Midbrain (tissue), 1 donor: ENCODE measurements at places on chromosomes 11 and 22.

DNA sequence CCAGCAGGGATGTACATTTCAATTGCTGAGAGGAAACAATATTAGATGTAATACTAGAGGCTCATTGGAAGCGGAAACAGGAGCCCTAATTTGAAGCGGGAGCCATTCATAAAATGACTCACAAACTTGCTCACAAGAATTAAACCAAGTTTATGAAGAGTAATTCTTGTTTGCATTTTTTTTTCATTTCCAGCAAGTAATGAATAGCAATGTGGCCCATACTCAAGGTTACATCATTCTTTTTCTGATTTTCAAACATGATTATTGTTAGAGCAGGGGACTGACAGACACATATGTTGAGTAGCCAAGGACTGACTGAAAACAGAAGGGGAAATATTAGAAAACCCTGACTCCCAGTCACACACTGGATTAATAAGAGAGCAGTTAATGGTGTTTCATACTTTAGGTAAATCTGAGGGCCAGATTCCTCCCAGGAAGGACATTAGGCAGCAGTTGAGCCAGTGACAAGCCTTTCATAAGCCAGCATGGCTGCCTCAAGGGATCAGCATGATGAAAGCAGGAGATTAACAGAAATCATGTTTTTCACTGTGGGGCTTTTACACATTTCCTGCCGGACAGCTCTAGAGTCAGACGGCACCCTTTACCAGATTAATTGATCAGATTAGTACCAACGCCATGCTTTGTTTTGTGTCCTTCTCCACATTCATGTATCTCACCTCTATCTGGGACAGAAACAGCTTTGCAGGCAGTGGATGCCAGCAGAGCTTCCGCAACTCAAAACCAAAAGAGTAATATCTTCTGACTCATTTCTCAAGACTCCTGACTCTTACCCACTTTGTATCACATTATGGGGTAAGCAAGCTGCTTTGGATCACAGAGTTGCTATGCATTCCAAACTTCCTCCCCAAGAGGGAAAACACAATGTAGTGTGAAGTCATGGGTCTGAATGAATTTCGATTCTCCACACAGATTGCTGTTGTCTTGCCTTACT lies 831.6 kb downstream of the KCNA4 start:
- DNase-seq = no peak

DNA sequence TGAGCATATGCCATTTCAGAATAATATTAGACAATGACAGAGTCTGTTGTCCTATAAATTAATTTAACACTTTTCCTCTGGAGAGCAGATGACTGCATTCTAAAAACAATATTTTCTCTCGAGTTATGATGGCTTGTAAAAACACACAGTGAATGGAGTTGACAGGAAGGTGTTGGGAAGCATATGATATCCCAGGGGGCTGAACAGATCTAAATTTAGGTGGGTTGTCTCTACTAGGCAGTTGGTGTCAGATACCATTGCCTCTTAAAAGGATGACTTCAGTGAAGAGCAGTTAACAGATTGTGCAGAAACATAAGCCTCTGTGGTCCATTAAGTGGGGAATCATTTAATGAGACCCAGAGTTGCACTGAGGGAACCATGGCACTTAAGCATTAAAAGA lies 30.7 kb downstream of the SVIP start:
- no peak for DNase-seq

GRCh38 chr11:85709941-85710702 lies 24.1 kb upstream of the CCDC89 start:
- no peak for DNase-seq

DNA sequence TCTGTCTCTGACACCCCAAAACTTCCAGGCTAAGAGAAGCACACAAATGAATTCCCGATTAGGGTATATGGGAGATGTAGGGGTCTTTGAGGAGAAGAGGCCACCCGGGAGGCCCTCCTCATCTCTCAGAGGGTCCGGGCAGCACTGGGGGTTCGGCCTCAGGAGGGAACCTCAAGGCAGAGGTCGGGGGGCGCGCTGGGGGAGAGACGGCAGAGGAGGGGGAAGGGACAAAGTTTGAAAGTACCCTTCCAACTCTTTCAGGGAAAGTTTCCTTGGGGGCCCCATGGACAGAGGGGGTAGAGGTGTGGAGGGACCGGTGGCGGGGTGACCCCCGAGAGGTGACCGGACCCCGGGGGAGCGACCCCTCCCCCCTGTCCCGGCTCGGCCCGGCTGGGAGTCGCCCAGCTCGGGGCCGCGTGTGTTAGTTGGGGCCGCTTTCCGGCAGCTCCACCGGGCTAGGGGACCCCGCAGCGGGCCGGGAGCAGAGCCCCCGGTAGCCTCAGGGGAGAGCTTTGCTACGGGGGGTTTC lies 3.3 kb upstream of the GCAT start:
- DNase-seq = no peak

GRCh38 chr22:38754751-38755154 lies 1.0 kb downstream of the SUN2 start:
- DNase-seq = peak; percentile 52

DNA sequence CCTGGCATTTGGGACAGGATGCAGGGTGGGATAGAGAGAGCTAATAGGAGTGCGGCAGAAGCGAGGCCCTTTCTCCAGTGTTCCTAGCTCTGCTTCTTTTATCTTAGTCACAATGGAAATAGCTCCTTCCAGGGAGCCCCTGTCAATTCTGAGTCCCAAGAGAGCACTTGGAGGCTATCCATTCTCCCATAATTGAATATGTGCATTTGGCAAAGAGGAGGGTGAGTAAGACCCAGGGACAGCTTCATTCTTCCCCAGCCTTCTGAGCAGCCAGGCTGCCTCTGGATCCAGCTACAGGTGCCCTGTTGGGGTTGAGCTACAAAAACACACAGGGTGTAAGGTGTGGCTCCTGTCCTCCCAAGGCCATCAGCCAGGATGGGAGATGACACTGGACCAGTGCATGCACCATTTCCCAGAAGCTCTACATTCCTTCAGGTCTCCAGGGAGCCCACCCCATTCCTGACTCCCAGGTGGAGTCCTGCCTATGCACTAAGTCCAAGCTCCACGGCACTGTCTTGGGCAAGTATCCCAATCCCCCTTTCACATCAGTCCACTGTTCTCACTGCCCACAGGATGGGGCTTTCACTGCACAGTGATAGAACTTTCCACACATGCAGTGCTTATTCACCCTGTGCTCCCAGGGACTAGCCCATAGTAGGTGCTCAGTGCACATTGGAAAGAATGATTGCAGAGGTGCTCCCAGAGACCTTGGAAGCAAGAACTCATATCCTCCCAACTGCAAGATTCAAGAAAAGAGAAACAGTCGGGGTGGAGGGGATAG lies 6.2 kb downstream of the MS4A10 start:
- DNase-seq = no peak

GRCh38 chr22:37018815-37019308 lies 385 bp downstream of the TST start:
- DNase-seq = peak; percentile 54

GRCh38 chr11:130414107-130415080 lies 14.0 kb downstream of the ADAMTS8 start:
- no peak for DNase-seq

- DNase-seq = no peak
These were observed 91.6 kb downstream of the FAR1 start for GRCh38 chr11:13760115-13760514.

DNA sequence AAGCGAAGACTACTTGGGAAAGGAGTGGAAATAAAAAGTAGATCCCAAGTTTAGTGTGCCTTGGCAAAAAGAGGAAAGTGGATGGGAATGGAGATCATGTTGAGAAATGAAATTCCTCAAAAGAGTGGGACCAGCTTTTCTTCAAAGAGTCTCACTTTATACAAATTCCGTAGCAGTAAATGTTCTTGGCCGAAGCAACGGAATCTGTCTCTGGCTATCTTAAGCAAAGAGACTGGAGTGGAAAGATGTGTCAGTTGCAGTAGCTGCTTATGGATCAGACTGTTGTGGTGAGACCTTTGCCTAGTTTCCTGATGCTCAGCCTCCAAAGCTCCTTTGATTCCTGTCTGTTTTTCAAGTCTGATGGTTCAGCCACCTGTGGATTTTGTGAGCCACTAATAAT lies 73.6 kb downstream of the CSTPP1 start:
- DNase-seq = no peak

DNA sequence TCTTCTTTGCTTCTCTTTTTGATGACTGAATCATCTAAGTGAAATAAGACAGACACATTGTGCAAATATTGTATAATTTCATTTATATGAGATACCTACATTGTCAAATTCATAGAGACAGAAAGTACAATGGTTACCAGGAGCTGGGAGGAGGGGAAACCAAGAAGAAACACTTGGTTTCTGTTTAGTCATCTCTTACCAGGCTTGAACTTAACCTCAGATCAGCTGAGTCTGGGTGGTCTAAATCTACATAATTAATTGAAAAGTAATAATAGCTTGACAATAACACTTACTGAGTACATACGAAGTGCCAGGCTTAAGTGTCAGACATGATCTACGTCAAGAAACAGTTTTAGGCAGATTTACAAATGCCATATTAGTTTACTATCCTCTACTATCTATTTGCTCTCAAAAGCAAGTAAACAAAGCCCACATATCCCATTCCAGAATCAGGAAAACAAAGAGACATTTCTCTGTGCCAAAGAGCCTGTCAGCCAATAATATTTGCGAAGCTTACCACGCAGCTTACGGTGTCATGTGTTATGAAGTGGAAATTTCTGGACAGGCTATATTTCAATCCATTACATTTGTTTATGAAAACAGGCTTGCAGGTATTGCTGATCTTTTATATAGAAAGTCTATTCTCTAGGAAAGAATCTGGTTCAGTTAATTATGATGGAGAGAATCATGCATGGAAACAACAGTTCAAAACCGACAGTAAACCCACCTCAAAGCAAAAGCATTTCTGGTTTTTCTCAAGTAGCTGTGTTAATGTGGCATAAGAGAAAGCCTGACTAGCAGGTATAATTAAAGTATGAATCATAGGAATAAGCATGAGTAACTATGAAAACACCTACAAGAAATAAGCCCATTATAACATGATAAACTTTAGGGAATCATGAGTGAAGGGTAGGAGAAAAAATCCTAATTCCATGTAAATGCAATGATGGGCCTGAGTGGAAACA lies 2.7 kb upstream of the ARHGAP42 start:
- DNase-seq = no peak

GRCh38 chr11:32200136-32200847 lies 109.4 kb downstream of the RCN1 start:
- no peak for DNase-seq

DNA sequence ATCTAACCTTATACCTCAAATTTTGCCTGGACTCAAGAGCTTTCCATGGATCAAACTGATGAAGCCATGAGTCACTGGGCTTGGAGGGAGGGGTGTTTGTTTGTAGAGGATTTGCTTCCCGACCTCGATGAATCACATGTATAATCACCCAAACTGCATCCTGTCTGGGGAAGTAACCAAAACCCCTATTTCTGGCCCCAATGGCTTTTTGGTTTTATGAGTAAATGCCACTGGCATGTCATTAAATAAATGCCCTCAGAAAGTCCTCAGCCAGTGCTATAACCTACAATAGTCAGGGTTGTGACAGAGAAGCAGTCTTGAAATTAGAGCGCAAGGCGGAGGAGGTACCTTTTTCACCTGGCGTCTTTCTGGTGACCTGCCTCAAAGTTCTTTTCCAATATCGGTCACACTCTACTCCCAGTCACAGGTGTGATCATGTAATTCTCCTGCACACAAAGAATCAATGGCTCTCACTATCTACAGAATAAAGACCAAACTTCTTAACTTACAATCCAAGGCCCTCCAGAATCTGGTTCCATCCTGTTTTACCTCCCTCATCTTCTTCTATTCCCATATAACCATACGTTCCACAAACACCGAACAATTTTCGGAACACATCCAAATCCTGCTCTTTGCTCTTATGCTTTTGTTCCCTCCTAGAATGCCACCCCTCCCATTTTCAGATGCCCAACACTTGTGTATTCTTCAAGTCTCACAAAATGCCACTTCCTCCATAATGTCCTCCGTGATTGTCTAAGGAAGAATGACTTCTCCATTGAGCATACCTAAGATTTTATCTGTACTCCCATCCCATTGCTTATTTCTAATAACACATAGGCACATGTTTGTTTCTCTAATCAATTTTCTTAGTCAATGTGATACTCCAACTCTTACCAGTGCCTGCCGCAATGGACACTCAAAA lies 81.3 kb upstream of the BLID start:
- DNase-seq = no peak

GRCh38 chr11:73386016-73386415 lies 9.8 kb downstream of the RELT start:
- DNase-seq = no peak

DNA sequence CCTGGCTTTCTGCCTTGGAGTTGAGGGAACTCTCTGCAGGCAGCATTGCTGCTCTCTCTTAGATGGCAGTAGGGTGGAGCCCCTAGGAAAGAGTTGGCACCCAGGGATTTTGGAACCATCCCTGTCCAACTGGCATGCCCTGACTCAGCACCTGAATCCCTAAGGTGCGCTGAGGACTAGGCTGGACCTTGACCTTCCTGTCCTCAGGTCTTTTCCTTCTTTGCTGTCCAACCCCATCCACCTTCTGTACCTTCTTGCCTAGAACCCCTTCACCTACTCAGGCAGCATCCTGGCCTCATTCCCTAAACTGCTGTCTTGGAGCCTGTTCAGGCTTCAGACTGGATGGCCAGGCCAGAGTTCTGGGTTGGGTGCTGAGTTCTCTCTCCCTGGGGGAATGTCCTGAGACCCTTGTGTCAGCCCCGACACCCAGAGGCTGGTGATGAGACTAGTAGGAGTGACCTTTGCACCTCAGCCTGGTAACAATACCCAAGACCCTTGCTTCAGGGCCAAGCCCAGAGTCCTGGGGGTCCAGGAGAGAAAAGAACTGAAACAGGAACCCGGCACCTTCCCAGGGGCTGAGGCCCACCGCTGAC lies 2.5 kb upstream of the POLD4 start:
- no peak for DNase-seq

GRCh38 chr11:12233602-12233925 lies 123.2 kb downstream of the MICAL2 start:
- no peak for DNase-seq

- DNase-seq = peak; percentile 79
These were observed 9.9 kb downstream of the NARS2 start for GRCh38 chr11:78564490-78565467.

- DNase-seq = no peak
These were observed 68.9 kb downstream of the BMAL1 start for GRCh38 chr11:13346470-13346869.

DNA sequence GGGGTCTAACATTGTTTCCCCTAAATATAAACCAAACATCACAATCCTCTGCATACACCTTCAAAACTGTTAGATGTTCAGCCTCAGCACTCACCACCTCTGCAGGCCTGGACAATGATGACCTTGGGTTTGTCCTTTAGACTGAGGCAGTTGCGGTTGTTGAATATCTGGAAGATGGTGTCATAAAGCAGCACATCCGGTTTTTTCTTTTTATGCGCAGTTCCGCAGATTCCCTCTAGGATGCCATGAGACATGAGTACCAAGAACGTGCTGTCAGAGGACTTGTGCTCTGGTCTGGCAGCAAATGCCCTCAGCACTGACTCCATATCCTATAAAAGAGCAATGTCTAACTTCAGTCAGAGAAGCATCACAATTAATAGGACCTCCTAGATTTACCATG lies 22.8 kb downstream of the CASP5 start:
- no peak for DNase-seq
